Esophagus muscularis mucosa (tissue), 4 donors: ENCODE measurements at places on chromosomes 2 and 18. TPM values are rescaled to one million over a fixed set of nuclear protein-coding genes. Genes with fewer than 3 reads are reported as not detected.
A peak's percentile ranks its signal among the peaks of the same experiment; 100 is the strongest.

GRCh38 chr2:65070172-65070830 is 14.1 kb downstream of the CEP68 start:
- H3K36me3 ChIP-seq = peaks cover 57% of the 10 kb centered on the region
- no peaks in the 10 kb centered on the region for H3K27me3 ChIP-seq
- H3K27ac ChIP-seq = peak overlapping the region; percentile 61
- peaks cover 77% of the 10 kb centered on the region for H3K4me1 ChIP-seq
- DNase-seq = no peak

GRCh38 chr18:25862881-25863600 is 227.4 kb downstream of the SS18 start:
- H3K36me3 ChIP-seq = no peaks in the 10 kb centered on the region
- no peaks in the 10 kb centered on the region for H3K27me3 ChIP-seq

GRCh38 chr2:170396799-170397459 is 219.0 kb downstream of the MYO3B start:
- peaks cover 16% of the 10 kb centered on the region for H3K4me1 ChIP-seq
- no peaks in the 10 kb centered on the region for H3K27me3 ChIP-seq
- H3K27ac ChIP-seq = no peak overlapping the region
- no peak for DNase-seq
- no peaks in the 10 kb centered on the region for H3K36me3 ChIP-seq
- no peak overlapping the region for H3K4me3 ChIP-seq

The RAB6C gene
- 0.42 TPM for total RNA-seq

DNA sequence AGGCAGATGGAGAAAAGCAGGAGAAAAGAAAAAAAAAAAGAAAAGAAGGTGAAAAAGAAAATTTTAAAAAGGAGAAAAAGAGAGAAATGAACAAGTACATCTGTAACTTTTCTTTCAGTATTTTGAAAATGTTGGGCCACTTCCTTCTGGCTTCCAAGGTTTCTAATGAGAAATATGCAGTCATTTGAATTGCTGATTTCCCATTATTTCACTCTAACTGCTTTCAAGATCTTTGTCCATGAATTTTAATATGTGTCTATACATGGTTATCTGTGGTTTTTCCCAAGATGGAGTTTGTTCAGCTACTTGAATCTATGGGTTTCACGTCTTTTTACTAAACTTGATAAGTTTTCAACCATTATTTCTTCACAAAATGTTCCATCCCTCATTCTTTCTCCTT is 14.3 kb upstream of the MPP4 start:
- DNase-seq = no peak
- no peaks in the 10 kb centered on the region for H3K27me3 ChIP-seq
- no peak overlapping the region for H3K27ac ChIP-seq
- H3K36me3 ChIP-seq = peaks cover 48% of the 10 kb centered on the region
- no peak overlapping the region for H3K4me3 ChIP-seq
- no peaks in the 10 kb centered on the region for H3K4me1 ChIP-seq

- H3K4me3 ChIP-seq = no peak overlapping the region
- no peaks in the 10 kb centered on the region for H3K27me3 ChIP-seq
- no peaks in the 10 kb centered on the region for H3K4me1 ChIP-seq
- H3K27ac ChIP-seq = no peak overlapping the region
- no peaks in the 10 kb centered on the region for H3K36me3 ChIP-seq
Measured at GRCh38 chr2:171210864-171211431, 50.3 kb upstream of the TLK1 start.

DNA sequence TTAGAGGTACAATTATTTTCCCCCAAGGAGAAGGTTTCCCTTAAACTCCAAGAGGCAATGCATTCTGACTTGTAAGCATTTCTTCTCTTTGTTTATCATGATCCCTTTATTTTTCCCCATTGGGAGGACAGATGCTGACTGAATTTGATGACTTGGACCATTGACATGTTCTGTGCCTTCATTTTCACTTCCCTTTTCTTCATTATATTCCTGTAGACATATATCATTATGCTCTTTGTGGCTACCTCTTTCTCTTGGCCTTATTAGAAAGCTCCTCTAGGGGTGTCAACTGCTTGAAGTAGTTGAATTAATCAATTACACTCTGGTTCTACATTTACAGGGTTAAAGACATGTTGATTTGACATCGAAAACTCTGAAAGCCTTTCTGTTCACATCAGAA is 330.0 kb upstream of the DCC start:
- no peak for DNase-seq
- no peak overlapping the region for H3K27ac ChIP-seq
- no peaks in the 10 kb centered on the region for H3K4me1 ChIP-seq

The UGT1A1 gene
- total RNA-seq = not detected

The NCKAP5 gene
- total RNA-seq = 0.78 TPM

DNA sequence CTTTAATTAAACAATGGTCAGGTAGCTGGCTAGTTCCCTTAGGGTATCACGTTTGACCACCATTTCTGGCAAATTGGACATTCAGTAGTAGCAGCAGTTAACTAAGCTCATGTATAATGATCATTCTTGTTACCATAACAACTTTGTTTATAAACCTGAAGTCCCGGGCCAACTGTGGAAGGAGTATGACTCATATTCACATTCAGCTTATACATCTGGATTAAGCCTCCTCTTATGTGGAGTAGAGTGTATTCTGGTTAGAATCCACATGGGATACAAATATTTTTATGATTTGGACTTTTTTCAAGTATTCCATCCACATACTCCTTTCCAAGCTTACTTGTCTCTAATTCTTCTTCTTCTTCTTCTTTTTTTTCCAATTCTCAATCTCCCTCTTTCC is 70.3 kb upstream of the ZSWIM2 start:
- no peak for DNase-seq
- H3K4me1 ChIP-seq = peaks cover 12% of the 10 kb centered on the region
- no peaks in the 10 kb centered on the region for H3K27me3 ChIP-seq
- H3K36me3 ChIP-seq = no peaks in the 10 kb centered on the region
- H3K27ac ChIP-seq = no peak overlapping the region

The HTR2B gene
- 12.9 TPM for total RNA-seq

The APCDD1 gene
- 47.1 TPM for total RNA-seq

- DNase-seq = no peak
- H3K36me3 ChIP-seq = no peaks in the 10 kb centered on the region
Measured at GRCh38 chr18:59454909-59455727, 96.1 kb upstream of the LMAN1 start.

The EFEMP1 gene
- 113 TPM for total RNA-seq

The ALPP gene
- total RNA-seq = not detected

The IL36B gene
- not detected for total RNA-seq

DNA sequence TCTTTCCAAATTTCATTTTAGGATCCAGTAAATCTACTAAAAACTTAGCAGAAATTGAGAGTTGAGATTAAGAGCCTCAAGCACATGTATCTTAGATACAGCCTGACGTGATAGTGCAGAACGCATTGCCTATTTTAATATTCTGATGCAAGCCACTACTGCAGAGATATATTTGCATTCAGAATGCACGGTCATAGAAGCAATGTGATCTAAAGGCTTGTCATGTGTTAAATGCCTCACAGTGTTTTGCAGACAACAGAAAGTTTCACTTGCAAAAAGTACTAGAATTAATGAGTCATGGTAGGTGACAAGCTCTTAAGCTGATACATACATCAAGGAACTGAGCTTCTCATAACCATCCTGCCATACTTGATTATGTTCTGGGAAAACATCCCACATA is 886.7 kb upstream of the CHAC2 start:
- H3K27ac ChIP-seq = no peak overlapping the region
- H3K4me1 ChIP-seq = peaks cover 11% of the 10 kb centered on the region
- H3K4me3 ChIP-seq = no peak overlapping the region
- H3K36me3 ChIP-seq = no peaks in the 10 kb centered on the region
- H3K27me3 ChIP-seq = no peaks in the 10 kb centered on the region
- DNase-seq = no peak

- H3K27ac ChIP-seq = no peak overlapping the region
- H3K36me3 ChIP-seq = no peaks in the 10 kb centered on the region
- no peak overlapping the region for H3K4me3 ChIP-seq
- H3K27me3 ChIP-seq = no peaks in the 10 kb centered on the region
Measured at GRCh38 chr2:111029181-111029927, 91.4 kb upstream of the BCL2L11 start.

The GPR75 gene
- 2.5 TPM for total RNA-seq

GRCh38 chr2:233217892-233218377 is 33.5 kb upstream of the ATG16L1 start:
- H3K27ac ChIP-seq = no peak overlapping the region
- no peaks in the 10 kb centered on the region for H3K4me1 ChIP-seq
- H3K4me3 ChIP-seq = no peak overlapping the region
- no peaks in the 10 kb centered on the region for H3K27me3 ChIP-seq
- DNase-seq = no peak

DNA sequence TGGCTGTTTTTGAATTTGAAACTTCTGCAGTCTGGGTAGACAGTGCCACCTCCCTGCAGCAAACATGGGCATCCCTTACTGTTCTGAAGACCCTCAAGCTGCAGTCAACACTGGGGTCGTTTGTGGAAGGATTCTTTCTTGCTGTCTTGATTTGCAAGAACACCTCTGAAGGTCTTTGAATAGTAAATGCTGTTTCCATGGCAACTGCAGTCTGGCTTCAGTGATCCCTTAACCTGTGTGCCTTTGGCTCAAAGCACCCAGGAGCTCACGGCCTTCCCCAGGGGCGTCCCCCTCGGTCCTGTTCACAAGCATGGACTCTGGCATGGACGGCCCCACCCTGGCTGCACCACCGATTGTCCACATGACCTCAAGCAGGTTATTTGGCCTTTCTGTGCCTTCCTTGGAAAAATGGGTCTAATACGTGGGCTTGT is 38.3 kb downstream of the LRRFIP1 start:
- no peak for DNase-seq
- H3K4me3 ChIP-seq = no peak overlapping the region
- H3K36me3 ChIP-seq = no peaks in the 10 kb centered on the region
- no peaks in the 10 kb centered on the region for H3K27me3 ChIP-seq
- H3K27ac ChIP-seq = peak overlapping the region; percentile 20

The ALPG gene
- total RNA-seq = not detected

DNA sequence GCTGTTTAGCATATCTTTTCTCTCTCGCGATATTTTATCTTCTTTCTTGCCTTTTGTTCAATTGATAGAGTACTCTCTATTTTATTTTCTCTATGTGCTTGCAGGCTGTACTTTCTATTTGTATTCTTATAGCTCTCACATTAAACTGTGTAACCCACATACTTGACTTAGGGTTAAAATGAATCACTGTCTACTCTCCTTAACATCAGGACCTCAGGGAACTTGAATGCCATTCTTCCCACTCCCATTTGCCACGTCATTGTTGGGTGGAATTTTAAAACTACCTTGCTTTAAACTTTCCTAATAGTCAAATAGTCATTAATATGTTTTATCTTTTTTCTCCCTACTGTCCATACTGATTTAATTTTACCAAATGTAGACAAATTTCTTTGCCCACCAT is 269.7 kb downstream of the ALPK2 start:
- no peak overlapping the region for H3K27ac ChIP-seq
- H3K4me1 ChIP-seq = peaks cover 9% of the 10 kb centered on the region
- DNase-seq = no peak
- no peaks in the 10 kb centered on the region for H3K27me3 ChIP-seq

DNA sequence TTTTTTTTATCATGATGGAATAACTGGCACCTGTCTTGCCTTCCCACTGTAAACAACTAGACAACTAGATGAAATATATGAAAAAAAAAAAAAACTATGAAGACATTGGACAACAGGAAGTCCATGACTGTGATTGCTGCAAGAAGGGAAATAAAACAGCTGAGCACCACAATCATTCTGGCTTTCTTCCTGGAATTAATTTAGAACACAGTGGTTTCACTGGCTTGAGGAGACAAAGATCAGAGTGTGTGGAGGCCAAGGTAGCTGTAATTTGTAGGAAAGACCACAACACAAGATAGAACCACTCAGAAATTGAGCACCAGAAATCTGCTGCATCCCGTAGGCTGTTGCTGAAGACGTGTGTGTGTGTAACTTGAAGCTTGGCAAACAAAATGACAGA is 121.1 kb upstream of the PID1 start:
- no peak for DNase-seq
- no peaks in the 10 kb centered on the region for H3K4me1 ChIP-seq
- no peaks in the 10 kb centered on the region for H3K36me3 ChIP-seq
- H3K4me3 ChIP-seq = no peak overlapping the region
- H3K27ac ChIP-seq = peak overlapping the region; percentile 47
- H3K27me3 ChIP-seq = no peaks in the 10 kb centered on the region

The SH3RF3 gene
- total RNA-seq = 9.6 TPM

The REG1B gene
- total RNA-seq = not detected

DNA sequence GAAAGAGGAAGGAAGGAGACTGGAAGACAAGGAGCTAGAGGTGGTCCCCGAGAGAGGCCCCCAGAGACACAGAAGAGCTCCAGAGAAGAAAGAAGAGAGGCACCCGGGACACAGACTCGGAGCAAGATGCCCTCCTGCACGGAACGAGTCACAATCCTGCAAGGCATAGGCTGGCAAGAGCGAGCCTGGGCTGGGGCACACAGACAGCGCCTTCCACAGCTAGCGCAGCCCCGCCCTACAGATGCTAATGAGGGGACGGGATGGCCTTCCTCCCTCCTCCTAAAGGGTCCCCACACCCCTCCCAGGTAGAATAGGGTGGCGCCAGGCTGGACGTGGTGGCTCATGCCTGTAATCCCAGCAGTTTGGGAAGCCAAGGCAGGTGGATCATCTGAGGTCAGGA is 19.8 kb upstream of the GPR17 start:
- DNase-seq = no peak
- H3K4me3 ChIP-seq = no peak overlapping the region
- peaks cover 16% of the 10 kb centered on the region for H3K4me1 ChIP-seq
- no peaks in the 10 kb centered on the region for H3K27me3 ChIP-seq
- H3K27ac ChIP-seq = no peak overlapping the region
